ENCODE measurements at places on chromosomes 12 and 14.

- DNase-seq, result no peak
These were observed 213.4 kb upstream of the G2E3 start for GRCh38 chr14:30345511-30345910.

DNA sequence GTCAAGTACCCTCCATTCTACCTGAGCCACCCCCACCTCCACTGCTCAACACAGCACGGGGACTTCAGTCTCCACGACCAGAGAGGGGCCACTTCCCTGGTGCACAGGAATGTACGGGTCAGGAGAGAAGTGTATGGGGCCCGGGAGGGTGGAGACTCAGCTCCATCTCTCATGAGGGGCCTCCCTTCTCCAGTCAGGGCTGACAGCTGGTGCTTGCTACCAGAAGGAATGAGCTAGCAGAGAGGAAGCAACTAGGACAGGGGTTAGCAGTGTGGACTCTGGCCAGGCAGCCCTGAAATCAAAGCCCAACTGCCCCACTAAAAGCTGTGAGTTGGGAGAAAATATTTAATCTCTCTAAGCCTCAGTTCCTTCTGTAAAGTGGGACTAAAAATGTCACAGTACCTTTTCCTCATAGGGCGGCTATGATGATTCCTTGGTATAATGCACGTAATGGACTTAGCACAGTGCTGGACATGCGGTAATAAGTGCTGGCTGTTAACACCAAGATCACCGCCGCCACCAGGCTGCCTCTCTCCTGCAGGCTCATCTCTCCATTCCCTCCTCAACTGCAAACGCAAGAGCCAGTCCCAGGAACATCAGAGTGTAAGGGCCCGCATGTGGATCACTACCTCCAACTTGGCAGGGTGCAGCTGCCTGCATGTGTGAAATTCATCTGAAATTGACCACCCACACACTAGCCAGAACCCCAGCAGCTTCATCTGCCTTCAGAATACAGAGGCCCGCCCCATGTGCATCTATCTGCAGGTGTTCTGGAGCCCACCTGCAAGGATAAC is 14.6 kb downstream of the ACTN1 start:
- no peak for DNase-seq

DNA sequence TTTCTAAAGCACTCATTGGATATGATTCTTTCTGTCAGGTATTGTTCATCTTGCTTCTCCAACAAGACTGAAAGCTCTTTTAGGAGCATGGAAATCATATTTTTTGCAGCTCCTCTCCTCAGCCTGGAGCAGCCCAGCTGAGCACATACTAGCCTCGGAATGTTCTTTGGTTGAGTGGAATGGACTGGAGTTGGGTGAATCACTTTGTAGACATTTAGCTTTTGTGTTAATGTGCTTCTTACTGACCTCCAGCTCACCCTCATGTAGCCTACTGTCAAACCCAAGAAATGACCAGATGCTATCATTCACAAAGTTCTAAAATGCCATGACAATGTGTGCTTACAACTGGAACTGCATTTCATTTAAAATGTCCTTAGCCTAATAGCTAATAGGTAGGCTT is 161.1 kb downstream of the NUAK1 start:
- no peak for DNase-seq

DNA sequence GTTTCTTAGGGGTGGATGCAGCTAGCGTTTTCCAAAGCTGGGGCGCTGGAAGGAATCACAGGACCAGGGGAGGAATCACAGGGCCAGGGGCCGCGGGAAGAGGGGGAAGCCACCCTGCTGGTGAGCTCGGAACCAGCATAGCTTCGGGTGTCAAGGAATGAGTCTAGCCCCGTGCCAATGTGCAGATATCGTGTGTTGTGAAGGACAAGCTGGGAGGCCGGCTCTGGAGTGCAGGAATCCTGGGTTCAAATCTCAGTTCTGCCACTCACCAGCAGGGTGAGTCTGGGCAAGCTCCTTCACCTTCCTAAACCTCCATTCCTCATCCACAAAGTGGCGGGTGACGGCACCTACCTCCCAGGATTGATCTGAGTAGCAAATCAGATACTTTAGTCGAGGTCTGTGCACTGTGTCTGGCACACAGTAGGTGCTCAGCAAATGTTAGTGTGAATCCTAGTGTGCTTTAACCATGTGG is 53.6 kb upstream of the RIN3 start:
- DNase-seq, result no peak

GRCh38 chr12:126607157-126607556 is 1541.9 kb downstream of the AACS start:
- DNase-seq, result no peak

- DNase-seq, result no peak
These were observed 525 bp downstream of the RNU6-8 start for GRCh38 chr14:32202491-32202997.

- DNase-seq, result no peak
These were observed 213.5 kb upstream of the SLC38A2 start for GRCh38 chr12:46585854-46586621.

DNA sequence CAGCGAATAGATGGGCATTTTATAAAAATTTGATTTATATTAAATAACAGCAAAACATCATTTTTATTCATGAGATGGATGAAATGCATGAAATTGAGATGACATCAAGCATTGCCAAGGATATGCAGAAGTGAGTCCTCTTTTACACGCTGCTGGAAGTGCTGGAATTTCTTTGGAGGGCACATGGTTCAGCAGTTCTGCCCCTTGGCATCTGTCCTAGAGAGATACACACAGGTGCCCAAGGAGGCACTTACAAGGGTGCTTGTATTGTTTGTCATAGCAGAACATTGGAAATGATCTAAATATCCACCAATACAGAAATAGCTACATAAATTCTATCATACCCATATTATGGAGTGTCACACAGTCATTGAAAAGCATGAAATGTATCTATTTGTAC is 441.1 kb upstream of the TMPO start:
- DNase-seq, result no peak

DNA sequence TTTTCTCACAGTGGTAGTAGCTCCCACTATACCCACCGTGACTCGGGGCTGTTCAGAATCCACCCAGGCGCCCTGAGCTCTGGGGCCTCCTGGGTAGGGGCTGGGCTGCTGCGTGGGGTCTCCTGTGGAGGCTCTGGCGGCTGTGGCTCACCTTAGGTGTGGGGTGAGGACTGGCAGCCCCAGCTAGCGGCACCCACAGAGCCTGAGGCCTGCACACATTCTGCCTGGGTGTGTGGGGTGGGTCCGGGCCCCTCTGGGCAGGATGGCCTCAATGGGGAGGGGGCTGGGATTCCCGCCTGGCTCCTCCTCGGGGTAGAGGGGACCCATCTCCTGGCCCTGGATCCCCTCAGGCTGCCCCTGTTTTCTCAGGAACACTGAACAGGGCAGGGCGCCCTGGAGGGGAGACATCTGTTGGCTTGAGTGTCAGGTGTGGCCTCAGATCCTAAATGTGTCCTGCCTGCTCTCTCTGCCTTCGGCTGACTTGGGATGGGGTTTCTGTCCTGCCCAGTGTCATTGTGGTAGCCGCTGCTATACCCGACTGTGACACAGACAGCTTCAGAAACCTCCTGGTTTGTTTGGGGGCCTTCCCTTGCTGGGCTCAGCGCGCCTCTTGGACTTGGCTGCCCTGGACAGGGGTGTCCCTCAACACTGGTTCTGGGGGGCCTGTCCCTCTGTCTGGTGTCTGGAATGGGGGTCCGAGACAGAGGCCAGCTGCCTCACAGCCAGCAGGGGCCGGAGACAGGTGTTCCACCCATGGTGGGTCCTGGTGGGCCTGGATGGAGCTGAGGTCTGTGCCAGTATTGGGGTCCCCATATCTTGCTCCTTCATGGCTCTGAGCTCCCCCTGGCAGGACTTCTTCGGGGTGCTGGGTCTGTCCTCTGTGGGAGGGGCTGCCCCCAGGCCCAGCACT is 354.9 kb downstream of the TMEM121 start:
- DNase-seq, result no peak

DNA sequence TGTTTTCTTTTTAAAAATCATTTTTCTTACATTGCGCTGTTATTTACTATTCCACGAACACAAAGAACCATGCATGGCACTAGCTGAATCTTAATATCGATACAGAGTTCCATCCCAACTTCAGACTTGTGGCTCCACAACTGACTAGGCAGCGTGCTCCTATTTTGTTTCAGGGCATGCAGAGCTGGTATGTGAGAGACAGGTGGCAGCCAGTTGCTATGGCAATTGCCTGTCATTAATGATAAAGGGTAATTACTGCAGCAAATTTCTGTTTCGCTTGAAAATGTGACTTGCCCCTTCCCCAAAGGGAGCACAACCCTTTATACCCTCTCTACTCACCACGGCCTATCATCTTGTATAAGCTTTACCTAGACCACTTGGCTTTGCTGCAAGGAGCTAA is 113.1 kb upstream of the G2E3 start:
- no peak for DNase-seq

- no peak for DNase-seq
These were observed 57.9 kb downstream of the TXNDC16 start for GRCh38 chr14:52494444-52494843.

- no peak for DNase-seq
These were observed 25.1 kb downstream of the CDKL1 start for GRCh38 chr14:50371546-50371945.

DNA sequence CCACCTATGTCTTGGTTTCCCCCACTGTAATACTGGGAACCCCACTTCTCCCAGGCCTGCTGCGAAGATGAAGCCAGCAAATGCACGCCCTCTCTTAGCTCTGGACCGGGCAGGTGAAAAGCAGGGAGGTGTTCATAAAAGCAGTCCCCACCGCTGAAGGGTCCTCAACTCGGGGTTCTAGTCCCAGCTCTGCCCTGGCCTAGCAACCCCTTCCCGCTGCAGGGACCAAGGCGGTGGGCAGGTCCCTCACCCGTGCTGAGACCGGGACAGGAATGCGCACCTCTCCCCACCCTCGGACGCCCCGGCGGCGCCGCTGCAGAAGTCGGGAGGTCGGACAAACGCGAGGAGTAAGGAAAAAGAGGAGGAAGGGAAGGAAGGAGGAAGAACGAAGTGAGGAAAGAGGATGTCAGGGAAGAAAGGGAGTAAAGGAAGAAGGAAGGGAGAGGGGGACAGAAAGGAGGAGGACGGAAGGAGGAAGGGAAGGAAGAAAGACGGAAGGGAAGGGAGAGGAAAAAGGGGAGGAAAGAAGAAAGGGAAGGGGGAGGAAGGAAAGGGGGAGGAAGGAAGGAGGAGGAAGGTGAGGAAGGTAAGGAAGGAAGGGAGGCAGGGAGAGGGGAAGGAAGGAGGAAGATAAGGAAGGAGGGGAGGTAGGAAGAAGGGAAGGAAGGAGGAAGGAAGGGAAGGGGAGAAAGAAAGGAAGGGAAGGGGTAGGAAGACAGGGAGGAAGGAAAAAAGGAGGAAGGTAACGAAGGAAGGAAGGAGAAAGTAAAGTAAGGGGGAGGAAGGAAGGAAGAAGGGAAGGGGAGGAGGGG is 701 bp downstream of the SPRING1 start:
- DNase-seq, result no peak

GRCh38 chr12:115661112-115661511 is 616.4 kb downstream of the MED13L start:
- no peak for DNase-seq

DNA sequence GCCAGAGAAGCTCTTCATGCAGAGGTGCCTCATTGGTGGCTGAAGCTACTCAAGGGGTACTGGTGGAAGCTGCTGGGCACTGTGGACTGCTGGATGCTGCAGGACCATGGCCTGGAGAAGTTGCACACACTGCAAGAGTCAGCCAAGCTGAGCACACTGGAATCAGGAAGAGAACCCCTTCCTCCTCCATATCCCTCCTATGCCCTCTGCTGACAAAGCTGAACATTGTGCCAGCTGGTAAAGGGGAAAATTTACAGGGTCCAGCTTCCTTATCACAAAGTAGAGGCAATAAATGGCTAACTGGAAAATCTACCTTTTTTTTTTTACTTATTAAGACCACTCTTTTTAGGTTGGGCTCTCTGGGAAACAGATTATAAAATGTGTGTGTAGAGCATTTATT is 6.5 kb downstream of the CCDC175 start:
- DNase-seq, result no peak

DNA sequence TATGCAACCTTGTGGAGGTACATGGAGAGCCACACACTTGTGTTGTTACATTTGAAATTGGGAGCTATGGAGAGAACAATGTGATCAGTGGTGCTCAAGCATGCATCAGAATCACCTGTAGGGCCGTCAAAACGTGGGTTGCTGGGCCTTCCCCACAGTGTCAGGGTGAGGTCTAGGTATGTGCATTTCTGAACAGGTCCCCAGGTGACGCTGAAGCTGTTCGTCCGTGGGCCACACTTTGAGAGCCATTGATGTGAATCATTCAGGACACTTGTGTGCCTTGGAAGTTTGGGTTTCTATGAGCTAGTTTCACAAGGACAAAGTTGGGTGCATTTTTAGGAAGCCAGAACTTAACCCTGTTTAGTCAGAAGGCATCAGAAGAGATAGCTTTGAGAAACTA is 291.7 kb upstream of the FKBP4 start:
- DNase-seq, result no peak

- DNase-seq, result no peak
These were observed 81.5 kb downstream of the LGR5 start for GRCh38 chr12:71521125-71521524.

DNA sequence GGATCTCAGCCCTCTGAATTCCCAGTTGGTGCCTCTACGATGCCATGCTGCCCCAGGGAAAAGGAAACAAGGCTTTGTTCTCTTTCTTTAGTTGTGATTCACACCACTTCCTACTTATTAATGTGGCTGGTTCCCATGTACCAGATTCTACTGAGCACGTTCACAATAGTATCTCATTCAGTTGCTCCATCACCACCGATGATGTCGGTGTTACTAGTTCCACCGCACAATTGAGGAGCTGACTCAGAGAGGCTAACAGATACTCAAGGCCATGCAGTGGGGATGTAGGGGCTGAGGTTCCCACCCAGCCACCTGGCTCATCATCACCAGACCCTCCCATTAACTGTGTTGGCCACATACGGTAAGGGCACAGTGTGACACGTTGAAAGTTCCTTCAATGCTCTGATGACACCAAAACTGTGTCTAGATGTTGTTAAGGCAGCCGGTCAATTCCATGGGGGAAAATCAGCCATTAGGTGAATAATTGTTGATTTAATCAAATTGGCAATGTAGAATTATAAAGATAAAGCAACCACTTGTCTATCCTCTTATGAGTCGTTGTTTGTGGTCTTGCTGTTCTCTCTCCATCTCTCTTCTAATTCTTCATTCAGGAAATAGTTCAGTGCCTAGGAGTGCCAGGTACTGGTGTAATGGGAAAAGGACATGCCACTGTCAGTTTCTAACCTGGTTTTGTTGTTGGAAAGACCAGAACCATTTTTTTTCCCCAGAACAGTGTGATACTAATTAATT is 244.2 kb upstream of the CRY1 start:
- no peak for DNase-seq

DNA sequence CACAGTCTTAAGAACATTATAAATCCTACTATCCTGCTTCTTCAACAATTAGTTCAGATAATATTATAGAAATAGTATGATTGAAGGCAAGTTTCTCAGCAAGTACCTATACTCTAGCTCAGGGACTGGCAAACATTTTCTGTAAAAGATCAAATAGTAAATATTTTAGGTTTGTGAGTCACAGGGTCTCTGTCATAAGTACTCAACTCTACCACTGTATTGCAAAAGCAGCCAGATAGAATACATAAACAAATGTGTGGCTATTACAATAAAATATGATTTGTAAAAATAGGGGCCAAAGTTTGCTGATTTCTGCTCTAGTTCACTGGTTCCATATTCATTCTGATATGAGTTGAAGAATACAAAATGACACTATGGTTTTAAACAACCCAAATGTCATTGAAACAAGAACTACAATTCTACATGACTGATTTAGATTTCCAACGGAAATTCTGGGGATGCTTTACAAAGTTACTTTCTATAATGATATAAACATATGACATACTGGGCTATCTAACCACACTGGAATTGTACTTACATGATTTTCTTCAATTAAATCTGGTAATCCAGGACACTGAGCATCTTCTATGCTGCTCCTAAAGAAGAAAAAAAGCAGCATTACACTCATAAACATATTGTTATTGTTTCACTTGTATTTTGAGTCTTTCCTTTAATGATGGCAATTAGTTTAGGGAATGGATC is 23.2 kb downstream of the LGALS3 start:
- no peak for DNase-seq

All from cortex of kidney (tissue), 1 donor.